ENCODE measurements at places on chromosomes 3 and 15.

GRCh38 chr15:31278061-31278445 is 48.6 kb upstream of the KLF13 start:
- DNase-seq = no peak

GRCh38 chr15:92505611-92506010 is 111.9 kb downstream of the ST8SIA2 start:
- no peak for DNase-seq

GRCh38 chr3:23712656-23713559 is 92.8 kb upstream of the UBE2E1 start:
- DNase-seq = no peak

DNA sequence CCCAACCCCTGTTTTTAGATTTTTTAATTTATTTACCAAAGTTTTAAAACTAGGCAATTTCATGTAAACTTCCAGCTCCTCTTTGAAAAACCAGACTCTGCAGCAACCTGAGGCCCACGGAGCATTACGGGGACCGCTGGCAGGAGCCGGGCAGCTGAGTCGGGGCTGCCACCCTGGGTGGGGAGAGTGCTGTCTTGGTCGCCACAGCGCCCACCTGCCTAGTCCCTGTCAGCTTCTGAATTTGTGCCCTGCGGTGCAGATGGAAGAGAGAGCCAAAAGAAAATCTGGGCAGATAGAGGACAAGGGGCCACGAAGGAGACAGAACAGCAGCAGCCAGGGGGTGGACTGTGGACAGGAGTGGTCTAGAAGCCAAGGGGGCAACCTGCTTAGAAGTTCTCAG is 34.6 kb downstream of the PXYLP1 start:
- no peak for DNase-seq

- peak; percentile 45 for DNase-seq
Measured at GRCh38 chr3:58471025-58471887, 20.6 kb upstream of the KCTD6 start.

DNA sequence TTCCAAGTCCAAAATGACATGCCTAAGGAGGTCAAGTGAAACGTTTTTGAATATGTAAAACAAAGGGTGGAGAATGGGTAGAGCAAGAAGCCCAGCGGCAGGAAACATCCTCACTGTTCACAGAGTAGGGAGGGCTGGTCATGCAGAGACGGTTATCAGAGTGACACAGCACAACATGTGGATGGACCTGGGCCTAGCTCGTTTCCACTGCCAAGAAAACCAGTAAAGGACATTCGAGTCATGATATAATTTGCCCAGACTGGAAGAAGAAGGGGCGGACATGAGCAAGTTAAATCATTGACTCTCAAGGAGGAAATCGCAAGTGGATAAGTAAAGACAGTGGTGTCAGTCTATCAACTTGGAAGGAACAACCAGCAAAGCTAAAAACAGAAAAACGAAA is 89.3 kb downstream of the LRIG1 start:
- DNase-seq = no peak

- no peak for DNase-seq
Measured at GRCh38 chr15:56353740-56354139, 11.5 kb upstream of the TEX9 start.

GRCh38 chr3:158731938-158732855 is at the start of gene RARRES1:
Gene RARRES1 (minus strand): TSS chr3:158732457. CDS start chr3:158732415, 42 bp downstream.
- DNase-seq = no peak

GRCh38 chr15:34796847-34797435 is 1.6 kb upstream of the ACTC1 start:
- no peak for DNase-seq

DNA sequence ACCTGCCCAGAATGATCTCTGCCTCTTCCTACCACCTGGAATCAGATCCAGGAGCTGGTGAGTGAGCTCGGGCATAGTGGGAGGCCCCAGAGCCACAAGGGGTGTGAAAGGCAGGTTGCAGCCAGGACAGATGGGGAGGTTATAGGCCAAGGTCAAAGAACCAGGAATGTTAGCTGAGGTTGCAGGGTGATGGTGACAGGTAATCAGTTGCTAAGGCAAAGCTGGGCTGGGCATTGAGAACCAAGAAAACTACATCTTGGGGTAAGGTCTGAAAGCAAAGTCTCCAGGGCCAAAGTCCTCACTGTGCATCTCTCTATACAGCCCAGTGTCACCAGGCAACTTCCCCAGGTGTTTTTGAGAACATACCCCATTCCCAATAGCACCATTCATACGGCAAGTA is 38.4 kb upstream of the SLC6A11 start:
- no peak for DNase-seq

GRCh38 chr15:90097475-90097874 is 4.8 kb downstream of the IDH2 start:
- DNase-seq = no peak

GRCh38 chr3:190301591-190301990 is 20.7 kb downstream of the CLDN1 start:
- DNase-seq = no peak

DNA sequence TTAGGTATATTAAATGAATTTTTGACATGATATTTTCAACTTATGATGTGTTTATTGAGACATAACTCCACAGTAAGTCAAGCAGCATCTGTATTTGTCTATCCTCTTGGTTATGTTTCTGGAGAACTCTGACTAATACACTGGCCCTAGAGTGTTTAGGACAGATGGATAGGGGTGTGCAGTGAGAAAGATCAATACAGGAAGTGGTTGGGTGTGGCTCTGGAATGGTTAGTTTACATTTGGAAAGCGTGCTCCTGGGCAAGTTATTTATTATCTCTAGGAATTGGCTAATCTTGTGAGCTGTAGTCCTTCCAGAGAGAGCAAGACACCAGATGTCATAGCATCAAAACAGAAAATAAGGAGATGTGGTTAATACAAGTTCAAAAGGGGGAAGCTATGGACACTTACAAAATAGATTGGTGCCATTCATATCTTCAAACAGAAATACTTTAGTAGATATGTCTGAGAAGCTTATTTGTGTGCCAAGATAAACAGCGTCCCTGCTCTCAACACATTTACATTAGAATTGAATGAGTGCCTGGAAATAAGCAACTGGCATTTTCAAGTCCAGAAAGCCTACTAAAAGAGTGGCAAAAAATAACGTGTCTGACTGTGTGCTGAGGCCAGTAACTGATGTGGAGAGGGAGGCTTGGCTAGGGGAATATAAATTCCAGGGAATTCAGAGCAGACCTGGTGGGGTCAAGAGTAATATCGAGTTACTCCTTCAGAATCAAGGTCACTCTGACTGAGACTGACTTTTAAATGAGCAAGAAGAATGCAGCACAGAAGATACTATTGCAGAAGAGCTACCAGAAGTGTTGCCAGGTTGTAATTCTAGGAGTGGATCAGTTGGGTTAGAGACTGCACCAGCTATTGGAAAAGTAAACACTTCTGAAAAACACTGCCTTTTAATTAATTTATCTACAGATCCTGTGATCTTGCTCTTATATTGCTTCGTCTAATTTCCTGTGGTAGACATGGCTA is 33.4 kb upstream of the PLAAT1 start:
- no peak for DNase-seq

DNA sequence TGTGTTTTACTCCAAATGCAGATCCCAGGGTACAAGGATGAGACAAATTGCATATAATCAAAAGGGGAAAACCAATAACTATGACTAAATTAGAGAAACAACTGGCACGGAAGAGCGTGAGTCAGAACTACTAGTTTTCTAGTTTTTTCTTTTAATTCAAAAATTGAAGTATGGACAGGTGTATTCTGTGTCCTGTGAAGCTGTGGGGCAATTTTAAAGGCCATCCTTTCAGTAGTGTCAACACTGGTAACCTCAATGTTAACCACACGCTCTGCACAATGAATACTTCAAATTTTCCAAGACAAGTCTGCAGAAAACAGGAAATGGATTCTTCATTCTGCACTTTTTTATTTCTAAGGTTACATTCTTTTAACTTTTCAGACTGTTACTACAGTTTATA is 32.5 kb upstream of the GOLGA8A start:
- no peak for DNase-seq
